ENCODE measurements at places on chromosomes 5 and 9.

DNA sequence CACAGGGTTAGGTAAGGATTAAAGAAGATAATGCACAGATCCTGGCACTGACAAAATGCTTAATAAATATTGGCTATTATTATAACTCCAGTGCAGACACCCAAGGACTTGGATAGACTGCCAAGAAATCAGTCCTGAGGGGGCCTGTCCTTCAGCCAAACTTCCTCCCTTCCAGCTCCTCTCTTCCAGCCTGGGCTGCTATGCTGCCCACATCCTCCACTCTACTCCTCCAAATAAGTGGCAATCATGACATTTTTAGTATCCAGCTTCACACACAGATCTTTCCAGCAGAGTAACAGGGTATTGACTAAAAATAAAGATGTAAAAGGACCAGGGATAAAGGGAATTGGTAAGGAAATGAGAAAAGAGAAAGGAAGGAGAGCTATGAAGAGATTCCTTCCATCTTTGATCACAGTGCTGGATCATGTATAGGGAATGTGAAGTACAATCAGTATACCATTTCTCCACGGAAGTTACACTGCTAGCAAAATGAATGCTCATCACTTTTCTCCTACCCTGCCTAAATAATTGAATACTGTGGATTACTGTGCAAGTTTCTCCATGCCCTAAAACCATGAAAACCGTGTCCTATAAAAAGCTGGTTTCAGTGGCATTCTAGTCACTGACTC lies 136.0 kb upstream of the OSMR start:
- DNase-seq = no peak

- DNase-seq = no peak
These were observed 237.8 kb upstream of the GAS1 start for GRCh38 chr9:87184956-87185642.

GRCh38 chr5:758698-759053 lies 25.9 kb downstream of the ZDHHC11B start:
- no peak for DNase-seq

DNA sequence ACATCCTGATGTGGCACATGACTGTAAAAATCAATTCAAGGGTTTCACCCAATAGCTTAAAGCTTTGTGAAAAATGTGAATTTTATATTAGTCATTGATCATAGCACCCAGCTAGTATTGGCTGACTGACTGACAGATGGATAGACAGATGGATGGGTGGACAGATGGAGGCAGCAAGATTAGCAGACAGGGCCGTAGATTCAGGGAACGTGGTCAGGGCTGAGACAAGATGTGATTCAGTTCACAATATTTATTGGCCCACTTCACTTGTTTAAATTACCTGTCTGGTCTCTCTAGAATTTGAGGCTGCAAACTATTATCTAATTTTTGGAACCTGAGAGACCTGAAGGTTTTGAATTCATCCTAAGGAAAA lies 12.0 kb upstream of the PCSK5 start:
- no peak for DNase-seq

GRCh38 chr5:173053041-173053440 lies 3.1 kb upstream of the CREBRF start:
- DNase-seq = no peak

DNA sequence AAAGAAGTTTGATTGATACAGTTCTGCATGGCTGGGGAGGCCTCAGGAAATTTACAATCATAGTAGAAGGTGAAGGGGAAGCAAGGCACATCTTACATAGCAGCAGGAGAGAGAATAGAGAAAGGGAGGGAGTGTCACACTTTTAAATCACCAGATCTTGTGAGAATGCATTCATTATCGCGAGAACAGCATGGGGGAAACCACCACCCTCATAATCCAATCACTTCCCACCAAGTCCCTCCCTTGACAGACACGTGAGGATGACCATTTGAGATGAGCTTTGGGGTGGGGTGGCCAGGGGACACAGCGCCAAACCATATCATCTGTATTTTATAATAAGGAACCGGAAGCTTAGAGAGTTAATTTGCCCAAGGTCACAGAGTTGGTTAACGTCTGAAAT lies 13.7 kb upstream of the FOCAD start:
- DNase-seq = no peak

GRCh38 chr9:121667214-121667613 lies 15.8 kb downstream of the DAB2IP start:
- no peak for DNase-seq

GRCh38 chr5:137619191-137619870 lies 116.6 kb downstream of the KLHL3 start:
- DNase-seq = peak; percentile 43

GRCh38 chr9:108093773-108094675 lies 604.5 kb upstream of the KLF4 start:
- DNase-seq = no peak

GRCh38 chr5:151093476-151093889 lies 12.6 kb upstream of the TNIP1 start:
- DNase-seq = no peak
